Stimulated activated CD8-positive, alpha-beta memory T cell treated with anti-CD3 and anti-CD28 coated beads, Interleukin-7, amount 100 ng/mL, for 4 hours (primary cell): ENCODE measurements at places on chromosomes 7 and 10.

GRCh38 chr7:98613601-98614425 is 3.3 kb upstream of the NPTX2 start:
- DNase-seq: no peak

DNA sequence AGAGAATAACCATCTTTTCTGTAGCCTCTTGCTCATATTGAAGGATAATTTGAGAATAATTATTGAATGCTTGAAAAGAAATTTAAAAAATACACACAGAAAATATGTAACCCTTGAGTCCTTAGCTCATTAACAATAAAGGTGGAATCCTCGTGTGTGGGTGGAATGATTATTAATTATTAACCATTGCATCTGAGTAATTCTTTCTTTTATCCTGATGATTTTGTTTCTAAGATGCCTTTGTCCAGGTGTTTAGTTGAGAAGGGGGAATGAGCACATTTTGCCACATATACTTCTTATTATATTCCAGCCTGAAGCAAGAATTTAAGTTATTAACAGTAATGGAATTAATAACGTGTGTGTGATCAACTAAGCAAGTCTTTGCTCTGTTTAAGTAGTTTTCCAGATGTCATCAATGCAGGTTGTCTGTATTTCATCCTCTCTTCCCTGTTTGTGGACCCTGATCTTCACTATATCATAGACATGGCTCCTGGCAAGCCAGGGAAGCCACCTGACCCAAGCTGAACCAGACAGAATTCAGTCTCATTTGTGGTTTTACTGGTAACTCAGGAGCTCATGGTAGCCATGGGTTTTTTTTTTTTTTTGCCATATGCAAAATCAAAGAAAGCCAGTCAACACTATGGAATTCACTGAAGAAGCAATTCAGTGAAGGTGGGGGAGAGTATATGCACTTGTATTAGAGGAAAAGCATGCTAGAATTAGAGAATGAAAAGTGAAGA is 144.3 kb downstream of the KIF20B start:
- DNase-seq: no peak

DNA sequence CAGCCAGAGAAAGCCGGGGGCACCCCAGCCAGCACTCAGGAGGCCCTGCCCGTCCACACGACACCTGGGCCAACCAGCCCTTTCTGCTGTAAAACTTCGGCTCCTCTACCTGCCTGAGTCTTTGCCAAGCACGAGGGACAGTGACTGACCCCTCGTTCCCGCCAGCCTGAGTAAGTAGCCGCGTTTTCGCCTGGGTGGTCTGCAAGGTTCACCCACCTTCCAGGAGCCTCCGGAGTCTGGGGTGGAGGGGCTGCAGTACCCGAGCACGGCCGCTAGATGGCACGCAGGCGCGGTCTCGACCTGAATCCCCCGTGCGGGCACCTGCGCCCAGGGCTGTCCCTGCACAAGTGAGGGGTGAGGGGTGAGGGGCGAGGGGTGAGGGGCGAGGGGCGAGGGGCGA is 192.7 kb downstream of the PTPRN2 start:
- no peak for DNase-seq

GRCh38 chr7:43363035-43363791 is 219.7 kb upstream of the STK17A start:
- DNase-seq: no peak

DNA sequence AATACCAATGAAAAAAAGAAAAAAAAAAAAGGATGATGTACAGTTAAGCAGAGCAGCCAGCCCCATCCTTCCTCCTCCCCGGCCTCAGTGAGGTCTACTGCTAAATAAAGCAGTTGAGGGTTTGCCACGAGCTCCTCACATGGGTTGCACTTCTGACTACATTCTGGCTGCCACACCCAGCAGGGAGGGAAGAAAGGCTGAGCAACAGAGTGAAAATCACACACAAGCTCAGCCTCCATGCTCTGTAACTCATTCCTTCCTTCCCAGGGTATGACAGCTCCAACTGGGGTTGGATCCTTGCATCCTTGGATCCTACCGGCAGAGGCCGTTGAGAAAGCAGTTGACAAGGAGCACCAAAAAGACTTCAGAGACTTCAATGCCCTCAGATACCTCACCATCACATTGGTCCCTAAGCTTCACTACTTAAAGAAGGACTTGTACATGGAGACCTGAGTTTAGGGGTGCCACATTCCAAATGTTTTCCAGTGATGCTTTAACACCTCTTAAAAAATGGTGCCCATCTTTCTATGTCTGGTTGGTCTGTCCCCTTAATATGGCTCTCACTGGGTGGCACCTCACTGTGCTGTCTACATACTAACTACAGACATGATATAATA is 52.9 kb upstream of the PIK3CG start:
- DNase-seq: no peak

DNA sequence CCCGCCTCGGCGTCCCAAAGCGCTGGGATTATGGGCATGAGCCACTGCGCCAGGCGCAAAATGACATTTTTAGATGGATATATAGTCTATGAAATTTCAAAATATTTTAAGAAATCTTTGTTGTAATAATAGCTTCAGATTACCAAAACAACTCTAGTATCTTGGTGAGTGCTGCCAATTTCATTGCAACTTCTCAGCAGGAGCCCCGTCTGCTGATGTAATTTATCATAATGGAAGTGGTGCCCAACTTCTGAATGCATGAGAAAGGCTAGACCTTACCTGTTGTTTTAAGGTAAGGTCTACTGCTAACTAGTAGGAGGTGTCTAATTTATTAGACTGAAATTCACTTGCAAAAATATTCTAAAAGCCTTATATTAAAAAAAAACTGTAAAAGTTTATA is 20.0 kb downstream of the PDSS1 start:
- no peak for DNase-seq

GRCh38 chr10:130364631-130365411 is 228.6 kb downstream of the GLRX3 start:
- no peak for DNase-seq

DNA sequence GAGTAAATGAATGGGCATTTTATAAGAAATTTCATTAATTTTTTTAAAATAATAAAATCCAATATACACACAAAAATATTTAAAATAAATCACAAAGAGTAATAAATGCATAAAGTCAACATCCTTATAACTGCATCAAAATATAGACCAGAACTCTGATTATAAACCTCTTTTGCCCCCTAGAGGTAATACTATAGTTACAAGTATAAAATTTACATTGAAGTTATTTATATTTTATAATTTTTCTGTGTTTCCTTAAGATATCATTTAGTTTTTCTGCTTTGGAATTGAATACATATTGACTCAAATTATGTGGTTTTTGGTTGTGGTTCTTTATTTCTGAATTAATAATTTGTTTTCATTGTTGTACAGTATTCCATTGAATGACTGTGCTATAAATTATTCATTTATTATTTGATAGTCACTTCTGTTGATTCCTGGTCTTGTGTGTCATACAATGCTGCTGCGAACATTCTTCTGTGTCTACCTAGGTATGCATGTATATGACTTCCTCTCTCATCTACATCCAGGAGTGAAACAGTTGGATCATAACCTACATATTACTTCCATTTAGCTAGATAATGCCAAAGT is 673.6 kb downstream of the IPMK start:
- DNase-seq: no peak

DNA sequence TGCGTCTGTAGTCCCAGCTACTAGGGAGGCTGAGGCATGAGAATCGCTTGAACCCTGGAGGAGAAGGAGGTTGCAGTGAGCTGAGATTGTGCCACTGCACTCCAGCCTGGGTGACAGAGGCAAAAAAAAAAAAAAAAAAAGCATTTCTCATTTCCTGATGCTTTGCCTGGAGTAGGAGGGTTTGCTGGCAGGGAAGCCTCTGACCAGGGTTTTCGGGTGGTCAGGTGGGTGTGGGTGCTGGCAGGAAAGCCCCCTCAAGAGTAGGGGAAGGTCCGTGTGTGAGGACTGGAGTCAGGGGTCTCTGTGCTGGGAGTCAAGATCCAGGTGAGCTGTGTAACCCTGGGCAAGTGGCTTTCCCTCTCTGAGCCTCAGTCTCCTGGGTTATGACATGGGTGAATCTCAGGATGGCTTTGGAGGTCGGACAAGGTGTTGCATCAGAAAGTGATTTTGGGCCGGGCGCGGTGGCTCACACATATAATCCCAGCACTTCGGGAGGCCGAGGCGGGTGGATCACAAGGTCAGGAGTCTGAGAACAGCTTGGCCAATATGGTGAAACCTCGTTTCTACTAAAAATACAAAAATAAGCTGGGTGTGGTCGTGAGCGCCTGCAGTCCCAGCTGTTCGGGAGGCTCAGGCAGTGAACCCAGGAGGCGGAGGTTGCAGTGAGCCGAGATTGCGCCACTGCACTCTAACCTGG is 3.2 kb downstream of the AMZ1 start:
- DNase-seq: no peak

DNA sequence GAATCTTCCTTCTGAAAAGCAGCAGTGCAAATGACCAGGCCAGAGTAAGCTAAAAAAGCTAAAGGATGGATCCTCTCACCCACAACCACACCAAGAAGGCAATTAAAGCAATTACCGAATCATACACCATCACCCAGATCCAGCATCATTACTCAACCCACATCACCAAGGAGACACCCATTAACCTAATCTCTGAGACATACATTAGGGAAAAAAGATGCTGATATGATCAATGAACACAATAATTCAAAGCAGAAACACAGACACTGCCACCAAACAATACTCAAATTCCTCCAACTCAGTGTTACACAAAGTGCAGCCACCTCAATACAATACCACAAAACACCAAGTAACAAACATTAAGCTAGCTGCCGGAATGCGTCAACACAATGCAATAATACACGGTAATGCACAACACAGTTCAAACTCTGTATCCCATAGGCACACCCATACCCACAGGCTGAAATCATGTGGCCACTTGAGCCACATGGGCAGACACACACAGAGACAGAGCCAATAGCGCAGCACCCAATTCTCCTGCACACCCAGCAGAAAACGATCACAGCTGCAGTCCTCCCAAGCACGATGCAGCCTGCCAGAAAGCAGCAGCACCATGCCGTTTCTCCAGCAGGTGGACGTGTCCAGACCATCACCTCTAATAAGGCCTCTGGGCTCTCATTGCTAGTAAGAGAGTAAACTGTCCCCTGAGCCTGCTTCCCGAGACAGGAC is 21.5 kb downstream of the PAX2 start:
- no peak for DNase-seq
